Femur (tissue), 1 donor: ENCODE measurements at places on chromosomes 13 and 19.

GRCh38 chr13:107585469-107586180, 629.7 kb downstream of the LIG4 start:
- DNase-seq: no peak

DNA sequence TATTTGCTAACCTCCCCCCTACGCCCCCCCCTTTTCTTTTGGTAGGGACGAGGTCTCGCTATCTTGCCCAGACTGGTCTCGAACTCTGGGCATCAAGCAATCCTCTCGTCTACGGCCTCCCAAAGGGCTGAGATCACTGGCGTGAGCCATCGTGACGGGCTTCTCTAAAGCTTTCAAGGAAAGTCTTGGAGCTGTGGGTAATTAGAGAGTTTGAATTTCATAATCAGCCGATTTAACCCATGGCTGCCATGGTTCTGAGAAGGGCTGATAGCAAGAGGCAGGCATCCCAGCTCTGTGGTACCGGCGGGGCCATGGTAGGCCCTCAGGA, 679 bp upstream of the ABHD8 start:
- no peak for DNase-seq

DNA sequence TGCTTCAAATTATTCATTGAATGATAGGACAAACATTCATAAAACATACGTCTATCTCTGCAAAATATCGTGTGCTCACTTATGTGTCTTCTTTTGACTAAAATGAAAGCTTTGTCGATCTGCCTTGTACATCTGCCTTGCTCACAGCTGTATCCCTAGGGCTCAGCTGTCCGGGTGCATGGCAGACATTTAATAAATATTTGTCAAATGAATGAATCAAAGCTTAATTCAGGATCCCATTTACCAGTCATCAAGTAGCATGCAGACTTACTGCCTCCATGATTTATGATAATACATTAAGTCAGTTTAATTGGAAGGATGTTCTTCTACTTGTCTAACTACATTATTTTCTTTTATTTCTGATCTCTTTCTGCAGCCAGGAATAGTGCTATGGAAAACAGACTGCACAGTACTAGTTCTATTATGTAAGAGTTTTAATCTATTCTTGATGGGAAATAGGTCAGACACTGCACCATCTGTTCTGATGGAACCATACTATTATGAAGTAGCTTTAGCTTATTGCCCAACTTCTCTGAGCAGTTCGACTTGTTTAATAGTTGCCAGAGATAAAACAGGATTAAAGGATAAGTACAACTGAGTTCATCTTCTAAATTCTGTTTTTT, 13.2 kb downstream of the SLC46A3 start:
- no peak for DNase-seq

DNA sequence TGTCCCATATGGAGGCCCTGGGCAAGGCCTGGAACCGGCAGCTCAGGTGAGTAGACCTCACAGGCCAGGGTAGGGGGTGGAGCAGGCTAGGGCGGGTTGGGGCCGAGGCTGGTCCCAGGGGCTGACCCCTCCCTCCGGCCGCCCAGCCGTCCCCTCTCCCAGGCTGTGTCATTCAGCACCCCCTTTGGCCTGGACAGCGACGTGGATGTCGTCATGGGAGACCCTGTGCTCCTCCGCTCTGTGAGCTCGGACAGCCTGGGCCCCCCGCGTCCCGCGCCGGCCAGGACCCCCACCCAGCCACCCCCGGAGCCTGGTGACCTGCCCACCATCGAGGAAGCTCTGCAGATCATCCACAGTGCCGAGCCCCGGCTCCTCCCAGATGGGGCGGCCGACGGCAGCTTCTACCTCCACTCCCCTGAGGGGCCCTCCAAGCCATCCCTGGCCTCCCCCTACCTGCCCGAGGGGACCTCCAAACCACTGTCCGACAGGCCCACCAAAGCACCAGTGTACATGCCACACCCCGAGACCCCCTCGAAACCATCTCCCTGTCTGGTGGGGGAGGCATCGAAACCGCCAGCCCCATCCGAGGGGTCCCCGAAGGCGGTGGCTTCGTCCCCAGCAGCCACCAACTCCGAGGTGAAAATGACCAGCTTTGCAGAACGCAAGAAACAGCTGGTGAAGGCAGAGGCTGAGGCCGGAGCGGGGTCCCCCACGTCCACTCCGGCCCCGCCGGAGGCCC, 16.0 kb downstream of the CAMSAP3 start:
- peak; percentile 9 for DNase-seq

DNA sequence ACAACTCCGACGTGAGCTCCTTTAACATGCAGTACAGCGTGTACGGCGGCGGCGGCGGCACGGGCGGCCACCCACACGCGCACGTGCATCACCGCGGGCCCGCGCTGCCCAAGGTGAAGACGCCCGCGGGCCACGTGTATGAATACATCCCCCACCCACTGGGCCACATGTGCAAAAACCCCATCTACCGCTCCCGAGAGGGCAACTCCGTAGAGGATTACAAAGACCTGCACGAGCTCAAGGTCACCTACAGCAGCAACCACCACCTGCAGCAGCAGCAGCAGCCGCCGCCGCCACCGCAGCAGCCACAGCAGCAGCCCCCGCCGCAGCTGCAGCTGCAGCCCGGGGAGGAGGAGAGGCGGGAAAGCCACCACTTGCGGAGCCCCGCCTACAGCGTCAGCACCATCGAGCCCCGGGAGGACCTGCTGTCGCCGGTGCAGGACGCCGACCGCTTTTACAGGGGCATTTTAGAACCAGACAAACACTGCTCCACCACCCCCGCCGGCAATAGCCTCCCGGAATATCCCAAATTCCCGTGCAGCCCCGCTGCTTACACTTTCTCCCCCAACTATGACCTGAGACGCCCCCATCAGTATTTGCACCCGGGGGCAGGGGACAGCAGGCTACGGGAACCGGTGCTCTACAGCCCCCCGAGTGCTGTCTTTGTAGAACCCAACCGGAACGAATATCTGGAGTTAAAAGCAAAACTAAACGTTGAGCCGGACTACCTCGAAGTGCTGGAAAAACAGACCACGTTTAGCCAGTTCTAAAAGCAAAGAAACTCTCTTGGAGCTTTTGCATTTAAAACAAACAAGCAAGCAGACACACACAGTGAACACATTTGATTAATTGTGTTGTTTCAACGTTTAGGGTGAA, 6.6 kb downstream of the SLITRK5 start:
- peak; percentile 40 for DNase-seq

GRCh38 chr19:21047716-21048115, 27.3 kb downstream of the ZNF430 start:
- no peak for DNase-seq

DNA sequence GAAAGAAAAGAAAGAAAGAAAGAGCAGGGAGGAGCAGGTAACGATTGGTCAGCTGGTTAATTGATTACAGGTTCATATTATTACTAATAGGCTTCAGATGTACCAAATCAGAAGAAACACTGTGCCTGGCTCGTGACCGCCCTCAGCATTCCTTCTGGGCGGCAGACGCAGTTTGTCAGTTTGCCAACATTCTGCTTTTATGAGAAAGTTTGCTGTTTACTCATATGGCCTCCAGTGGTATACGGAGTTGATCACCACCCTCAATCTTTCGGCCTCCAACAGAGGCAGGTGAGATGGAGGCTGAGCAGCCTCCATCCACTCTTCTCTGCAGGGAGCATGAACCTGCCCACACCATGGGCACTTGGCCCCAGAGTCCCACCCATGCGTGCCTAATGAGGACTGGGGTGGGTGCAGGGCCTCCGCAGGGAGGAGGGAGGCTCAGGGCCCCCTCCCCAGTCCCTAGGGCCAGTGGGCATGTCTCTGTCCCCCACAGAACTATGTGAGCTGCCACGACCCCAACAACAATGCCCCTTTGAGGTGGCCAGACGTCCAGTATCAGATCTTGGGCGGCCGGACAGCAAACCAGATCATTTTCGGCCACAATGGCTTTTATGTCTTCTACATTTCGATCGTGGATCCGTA, 8.8 kb downstream of the PRR22 start:
- DNase-seq: no peak

- no peak for DNase-seq
Observed at GRCh38 chr19:48686088-48686487, 9.7 kb upstream of the FUT2 start.

- DNase-seq: no peak
Observed at GRCh38 chr19:296476-297225, 5.4 kb upstream of the PLPP2 start.

DNA sequence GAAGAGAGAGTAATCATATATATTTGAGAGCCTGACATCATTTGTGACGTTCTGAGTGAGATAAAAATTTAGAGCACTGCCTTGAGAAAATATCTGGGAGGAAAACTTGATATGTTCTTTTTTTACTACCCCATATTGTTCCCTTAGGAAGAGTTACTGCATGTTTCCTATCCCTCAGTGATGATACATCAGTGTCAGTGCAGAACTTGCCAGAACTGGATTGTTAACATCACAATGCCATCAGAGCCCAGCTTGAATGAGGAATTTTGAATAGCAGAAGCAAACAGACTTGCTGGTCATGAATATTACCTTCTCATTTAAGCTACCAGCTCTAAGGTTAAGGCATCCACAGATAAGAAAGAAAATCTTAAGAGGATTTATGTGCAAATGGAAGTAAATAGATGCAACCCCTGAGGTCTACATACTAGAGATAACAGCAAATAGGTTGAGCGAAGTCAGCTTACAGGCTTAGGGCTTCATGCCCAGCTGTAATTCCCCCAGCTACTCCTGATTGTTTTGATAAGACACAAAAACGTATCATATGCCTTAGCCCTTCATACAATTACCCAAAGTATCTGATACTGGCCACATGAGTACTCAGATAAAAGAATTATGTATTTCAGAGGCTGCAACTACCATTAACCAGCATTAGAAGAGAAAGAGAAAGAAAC, 313.7 kb upstream of the ATXN8OS start:
- no peak for DNase-seq

GRCh38 chr13:37364956-37365355, 233.6 kb downstream of the POSTN start:
- no peak for DNase-seq

DNA sequence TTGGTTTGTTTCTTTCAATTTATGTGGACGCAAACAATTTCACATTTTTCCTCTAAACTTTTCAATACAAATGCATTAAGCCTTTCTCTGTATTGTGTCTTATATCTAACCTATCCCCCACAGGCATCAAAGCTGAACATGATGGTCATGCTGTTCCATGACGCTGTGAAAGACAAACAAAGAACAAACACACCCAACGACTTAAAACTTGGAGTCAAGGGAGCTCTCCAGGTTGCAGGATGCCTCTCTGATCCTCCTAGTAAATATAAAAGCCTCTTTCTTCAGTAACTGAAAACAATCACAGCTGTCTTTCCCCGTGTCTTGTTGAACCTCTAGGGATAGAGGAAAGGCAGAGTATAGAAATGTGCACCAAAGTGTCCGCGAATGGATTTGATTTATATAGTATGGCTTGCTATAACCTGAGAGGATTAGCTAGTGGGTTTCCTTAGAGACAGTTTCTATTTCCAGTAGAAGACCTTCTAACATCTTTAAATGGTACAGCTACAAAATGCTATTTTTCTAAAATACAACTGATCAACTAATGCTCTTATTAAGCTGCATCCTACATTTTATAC, 43.1 kb downstream of the PCDH9 start:
- DNase-seq: no peak

DNA sequence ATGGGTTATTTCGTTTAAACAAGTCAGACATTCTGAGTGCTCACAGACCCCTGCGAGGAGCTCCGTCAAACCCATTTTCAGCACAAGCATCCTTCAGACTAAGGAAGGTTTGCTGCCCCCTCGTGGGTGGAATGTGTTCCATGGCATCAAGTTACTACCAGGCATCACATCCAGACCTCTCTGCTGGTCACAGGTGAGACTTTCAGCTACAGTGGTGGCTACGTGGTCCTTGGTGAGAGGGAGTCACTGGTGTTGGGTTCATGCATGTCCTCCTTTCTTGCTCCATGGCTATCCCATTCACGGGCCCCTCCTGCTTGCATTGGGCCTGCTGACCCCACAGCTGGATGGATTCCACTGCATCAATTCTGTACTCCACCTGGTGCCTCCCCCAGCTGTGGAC, 9.1 kb upstream of the LILRB5 start:
- peak; percentile 58 for DNase-seq

- DNase-seq: no peak
Observed at GRCh38 chr13:28093881-28094280, 6.5 kb downstream of the FLT3 start.
